ENCODE measurements at places on chromosomes 7 and 10.

GRCh38 chr10:28181478-28182096 lies 121.3 kb downstream of the MPP7 start:
- no peak for DNase-seq

DNA sequence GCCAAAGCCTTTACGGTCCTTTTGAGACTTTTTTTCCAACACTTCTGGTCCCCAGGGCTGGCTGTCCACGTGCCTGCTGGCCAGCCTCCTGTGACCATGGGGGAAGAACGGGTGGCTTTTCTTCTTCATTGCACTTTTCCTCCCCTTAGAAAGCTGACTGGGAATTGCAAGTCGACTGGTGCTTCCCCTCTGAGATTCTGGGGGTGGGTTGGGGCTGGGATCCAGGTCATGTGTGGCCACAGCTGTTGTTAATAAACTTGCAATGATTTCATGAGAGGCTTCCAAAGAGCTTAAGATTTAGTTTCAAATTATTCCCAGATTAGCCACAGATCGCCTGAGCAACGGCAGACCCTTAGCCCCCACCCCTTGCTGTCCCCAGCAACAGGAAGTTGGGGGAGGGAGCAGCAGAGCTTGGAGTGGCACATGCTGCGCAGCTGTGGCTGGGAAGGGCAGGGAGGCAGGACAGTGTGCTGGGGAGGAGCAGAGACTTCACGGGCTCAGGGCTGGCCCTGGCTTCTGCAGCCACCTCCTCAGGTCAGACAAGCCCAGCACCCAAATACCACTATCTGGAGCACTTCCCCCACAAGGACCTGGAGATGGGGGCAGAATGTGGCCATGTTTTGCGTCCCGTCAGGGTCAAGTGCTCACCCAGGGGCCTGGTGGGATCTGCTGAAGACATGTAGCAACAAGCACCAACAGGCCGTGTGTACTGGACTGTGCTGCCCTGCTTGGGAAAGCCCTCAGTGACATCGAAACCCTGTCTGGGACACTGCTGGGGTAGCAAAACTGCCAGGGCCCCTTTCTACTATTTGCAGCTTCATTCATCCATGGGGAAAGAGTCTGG lies 147.1 kb downstream of the RNF216 start:
- DNase-seq = no peak

- no peak for DNase-seq
Observed at GRCh38 chr10:124072541-124072940, 20.9 kb downstream of the CHST15 start.

DNA sequence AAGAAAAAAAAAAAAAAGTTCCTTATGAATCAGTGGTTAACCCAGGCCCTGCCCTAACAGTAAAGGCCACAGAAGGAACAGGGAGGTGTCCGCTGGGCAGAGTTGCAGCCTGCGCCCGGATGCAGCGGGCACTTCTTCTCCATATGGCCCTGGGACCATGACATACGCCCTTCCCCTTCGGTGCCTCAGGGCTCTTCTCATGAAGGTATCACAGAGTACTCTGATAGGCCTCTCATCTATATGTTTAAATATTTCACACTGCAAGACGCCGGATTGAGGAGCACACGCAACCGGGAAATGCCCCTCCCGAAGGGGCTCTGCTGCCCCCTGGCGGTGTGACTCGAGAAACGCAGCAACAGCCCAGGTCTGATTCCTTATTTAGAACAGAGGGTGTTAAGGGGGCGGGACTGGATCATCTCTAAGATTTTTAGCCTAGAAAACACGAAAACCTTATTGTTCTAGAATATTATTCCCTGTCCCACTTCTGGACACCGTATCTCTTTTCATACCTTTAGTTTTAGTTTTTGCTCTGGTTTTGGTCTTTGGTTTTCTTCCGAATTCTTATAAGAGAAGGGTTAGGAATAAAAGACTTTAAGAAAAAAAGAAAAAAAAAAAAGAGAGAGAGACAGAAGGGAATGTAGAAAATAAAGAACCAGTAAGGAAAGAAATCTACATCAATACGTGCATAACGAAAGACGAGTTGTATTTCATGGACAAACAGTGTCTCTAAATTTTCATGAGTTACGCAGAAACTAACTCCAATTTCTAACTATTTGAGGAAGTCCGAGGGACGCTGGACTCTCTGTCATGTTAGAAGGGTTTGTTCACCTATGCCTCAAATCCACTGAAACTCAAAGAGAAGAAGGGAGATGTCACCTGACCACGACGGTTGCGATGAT lies 12.0 kb downstream of the DAGLB start:
- peak; percentile 92 for DNase-seq

DNA sequence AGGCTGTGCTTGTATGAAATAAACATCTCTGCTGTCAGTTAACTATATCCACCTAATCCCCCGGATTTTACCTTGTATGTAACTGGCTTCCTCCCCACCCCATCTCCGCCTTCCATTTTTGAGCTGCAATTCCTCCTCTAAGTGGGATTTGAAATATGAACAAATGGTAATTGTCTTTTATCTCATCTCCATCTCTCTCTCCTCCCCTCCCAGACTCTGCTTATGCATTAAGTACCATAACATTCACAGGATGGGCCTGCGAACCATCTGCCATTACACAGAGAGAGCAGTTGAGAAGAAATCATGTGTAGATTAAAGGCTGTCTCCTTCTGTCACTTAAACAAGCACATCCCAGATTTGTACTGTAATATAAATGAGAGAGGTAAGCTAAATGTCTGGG lies 1169.9 kb downstream of the TYW1 start:
- DNase-seq = no peak

DNA sequence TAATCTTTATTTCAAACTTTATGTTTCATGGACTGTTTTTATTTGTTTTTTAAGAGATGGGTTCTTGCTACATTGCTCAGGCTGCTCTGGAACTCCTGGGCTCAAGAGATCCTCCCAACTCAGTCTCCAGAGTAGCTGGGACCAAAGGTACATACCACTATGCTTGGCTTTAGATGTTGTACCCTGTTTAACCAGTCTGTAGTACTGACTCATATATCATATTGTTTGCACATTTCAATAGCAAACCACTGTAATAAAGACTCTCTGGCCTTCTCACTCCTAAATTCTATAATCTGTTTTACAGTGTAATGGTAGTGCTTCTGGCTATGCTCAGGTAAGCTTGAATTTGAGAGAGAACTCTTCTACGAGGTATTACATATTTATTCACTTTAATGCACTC lies 413.6 kb upstream of the PCDH15 start:
- no peak for DNase-seq

- peak; percentile 63 for DNase-seq
Observed at GRCh38 chr10:42864575-42864974, 82.0 kb downstream of the BMS1 start.

DNA sequence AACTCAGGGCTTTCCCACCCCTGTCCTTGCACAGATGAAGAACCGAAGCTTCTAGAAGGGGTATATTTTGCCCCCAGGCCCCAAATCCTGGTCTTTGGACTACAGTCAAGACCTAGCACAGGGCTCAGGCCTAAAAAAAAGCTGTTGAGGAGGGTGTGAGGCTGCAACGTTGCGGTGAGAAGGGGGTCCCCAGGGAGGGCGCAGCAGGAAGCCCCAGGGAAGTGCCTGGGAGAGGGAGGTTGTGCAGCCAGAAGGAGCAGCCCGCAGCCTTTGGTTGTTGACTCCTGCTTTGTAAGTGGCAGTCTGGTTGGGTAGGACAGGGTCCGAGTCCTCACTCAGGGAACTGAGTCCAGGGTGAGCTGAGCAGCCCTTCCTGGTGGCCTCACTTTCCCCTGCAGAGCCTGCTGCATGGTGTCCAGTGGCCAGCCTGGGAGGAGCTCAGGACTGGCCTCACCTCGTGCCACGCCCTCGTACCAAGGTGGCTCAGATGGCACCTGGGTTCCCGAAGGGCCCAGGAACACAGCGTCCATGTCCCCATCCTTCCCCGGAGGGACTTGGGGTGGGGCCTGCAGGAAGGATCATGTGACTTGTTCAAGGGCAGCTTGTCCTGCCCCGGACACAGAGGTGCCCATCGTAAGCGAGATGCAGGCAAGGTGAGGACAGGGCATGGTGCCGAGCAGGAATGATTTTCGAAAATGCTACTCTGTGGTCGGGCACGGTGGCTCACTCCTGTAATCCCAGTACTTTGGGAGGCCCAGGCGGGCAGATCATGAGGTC lies 166.4 kb upstream of the TNRC18 start:
- DNase-seq = no peak

GRCh38 chr7:132964876-132965275 lies 117.0 kb downstream of the CHCHD3 start:
- peak; percentile 18 for DNase-seq

DNA sequence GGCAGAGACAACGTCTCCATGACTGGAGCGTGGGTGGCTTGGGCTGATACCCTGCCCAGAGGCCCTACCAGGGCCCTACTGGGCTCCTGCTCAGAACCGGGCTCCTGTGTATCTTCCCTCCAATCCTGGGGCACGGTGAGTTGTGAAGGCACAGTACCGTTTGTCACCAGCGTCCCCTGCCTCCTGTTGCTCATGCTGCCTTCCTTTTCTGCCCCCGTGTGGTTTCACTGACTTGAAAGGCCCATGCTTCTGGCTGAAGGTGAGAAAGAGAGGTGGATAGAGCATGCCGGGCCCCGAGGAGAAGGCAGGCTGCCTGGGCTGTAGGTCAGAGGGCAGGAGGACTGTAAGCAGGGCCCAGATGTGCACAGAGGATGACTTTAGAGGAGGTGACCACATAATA lies 9.1 kb upstream of the DMBT1 start:
- DNase-seq = no peak

DNA sequence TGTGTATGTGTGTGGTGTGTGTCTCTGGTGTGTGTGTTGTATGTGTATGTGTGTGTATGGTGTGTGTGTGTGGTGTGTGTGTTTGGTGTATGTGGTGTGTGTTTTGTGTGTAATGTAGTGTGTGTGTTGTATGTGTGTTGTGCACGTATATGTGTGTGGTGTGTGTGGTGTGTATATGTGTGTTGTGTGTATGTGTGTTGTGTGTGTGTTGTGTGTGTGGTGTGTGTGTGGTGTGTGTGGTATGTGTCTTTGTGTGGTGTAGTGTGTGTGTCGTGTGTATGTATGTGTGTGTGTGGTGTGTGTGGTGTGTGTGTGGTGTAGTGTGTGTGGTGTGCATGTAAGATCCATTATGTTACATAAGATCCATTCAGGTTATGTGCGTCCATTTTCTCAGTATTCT lies 21.9 kb upstream of the VIPR2 start:
- DNase-seq = no peak

DNA sequence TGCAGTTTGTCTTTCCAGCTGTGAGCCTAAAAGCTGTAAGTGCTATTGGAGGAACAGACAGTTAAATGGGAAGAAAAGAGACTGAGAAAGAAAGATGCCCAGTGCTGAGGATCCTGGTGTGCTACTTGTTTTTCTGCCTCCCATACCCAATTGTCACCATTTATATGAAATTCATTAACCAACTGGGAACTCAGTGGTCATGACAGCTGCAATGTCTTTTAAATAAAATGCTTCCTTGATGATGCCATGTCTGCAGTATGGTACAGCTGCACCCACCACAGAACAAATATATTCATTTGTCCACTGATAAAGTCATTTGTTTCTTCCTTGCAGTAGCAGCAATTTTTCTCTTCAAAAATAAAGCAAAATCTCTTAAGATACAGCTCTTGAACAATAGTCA lies 15.6 kb upstream of the RTKN2 start:
- no peak for DNase-seq

DNA sequence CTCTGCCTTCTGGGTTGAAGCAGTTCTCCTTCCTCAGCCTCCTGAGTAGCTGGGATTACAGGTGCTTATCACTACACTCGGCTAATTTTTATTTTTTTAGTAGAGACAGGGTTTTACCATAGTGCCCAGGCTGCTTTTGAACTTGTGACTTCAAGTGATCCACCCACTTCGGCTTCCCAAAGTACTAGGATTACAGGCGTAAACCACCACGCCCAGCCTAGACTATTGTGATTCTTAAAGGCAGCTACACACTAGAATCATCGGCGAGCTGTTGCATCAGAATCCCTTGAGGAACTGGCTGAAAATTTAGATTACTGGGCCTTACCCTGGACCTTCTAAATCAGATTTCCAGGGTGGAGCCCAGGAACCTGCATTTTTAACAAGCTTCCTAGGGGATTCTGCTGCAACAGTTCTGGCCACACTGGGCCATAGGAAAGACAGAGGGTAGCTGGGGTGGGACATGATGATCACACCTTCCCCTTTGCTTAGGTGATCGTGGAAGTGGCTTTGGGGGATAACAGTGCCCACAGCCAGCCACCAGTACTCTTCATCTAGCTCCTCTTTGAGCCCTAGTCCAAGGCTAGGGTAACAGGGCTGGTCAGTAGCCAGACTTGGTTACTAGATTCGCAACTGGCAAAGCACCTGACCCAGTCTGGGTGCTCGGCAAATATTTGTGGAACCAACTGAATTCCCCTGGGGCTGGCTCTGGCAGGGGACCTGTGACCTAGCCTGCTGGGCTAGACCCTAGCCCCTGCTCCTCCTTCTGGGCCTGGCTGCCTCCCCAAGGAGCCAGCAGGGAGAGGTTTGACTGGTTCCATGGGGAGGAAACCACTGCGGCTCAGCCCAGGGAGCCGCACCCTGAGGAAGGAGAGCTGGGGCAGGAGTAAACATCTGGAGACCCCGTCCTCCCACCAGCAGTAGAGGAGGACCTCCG lies 67.1 kb upstream of the DUSP5 start:
- DNase-seq = peak; percentile 26

- DNase-seq = no peak
Observed at GRCh38 chr10:18743926-18744325, 84.7 kb downstream of the ARL5B start.

GRCh38 chr10:115092555-115093285 lies 445 bp upstream of the ATRNL1 start:
- no peak for DNase-seq

DNA sequence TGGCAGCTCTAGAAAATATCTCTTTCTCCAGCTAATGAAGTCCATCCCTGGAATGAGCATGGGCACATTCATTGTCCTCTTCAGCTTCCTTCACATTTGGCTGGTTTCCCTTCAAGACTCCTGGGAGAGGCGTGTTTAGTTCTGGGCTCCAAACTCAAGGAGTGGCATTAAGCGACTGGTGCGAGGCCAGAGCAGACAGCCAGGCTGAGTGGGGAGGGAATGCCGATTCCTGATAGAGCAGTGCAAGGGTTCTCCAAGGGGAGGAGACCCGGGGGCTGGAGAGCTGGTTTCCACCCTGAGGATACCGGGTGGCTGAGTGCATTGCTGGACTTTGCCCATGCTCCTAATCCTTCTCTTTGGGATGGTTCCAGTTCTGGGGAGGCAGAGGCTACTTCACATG lies 372.1 kb downstream of the RPS24 start:
- DNase-seq = no peak
